ENCODE measurements at places on chromosomes 11 and 22. TPM values are rescaled to one million over a fixed set of nuclear protein-coding genes. Genes with fewer than 3 reads are reported as not detected.

The SLC22A9 gene
- not detected for total RNA-seq

The TRIM29 gene
- total RNA-seq, result 0.33 TPM

The MRTFA gene
- total RNA-seq, result 33.9 TPM

The CCDC15 gene
- 1.3 TPM for total RNA-seq

The TMEM134 gene
- 51.5 TPM for total RNA-seq

The KCNJ11 gene
- not detected for total RNA-seq

The APOL2 gene
- total RNA-seq, result 50.8 TPM

The INS gene
- not detected for total RNA-seq

The BARX2 gene
- total RNA-seq, result not detected

The TENM4 gene
- 42.4 TPM for total RNA-seq

The BEST1 gene
- 3.1 TPM for total RNA-seq

The SHISAL1 gene
- total RNA-seq, result 13.5 TPM

The PAX6 gene
- not detected for total RNA-seq

The TYR gene
- total RNA-seq, result not detected

The MS4A15 gene
- not detected for total RNA-seq

The CECR2 gene
- 0.03 TPM for total RNA-seq

The SORL1 gene
- 11.8 TPM for total RNA-seq

The NOX4 gene
- total RNA-seq, result 0.85 TPM

The DEAF1 gene
- 33.0 TPM for total RNA-seq

The OPCML gene
- total RNA-seq, result 0.65 TPM

The DDIAS gene
- total RNA-seq, result 2.2 TPM

The GRAMD1B gene
- total RNA-seq, result 4.8 TPM

The POTEH gene
- total RNA-seq, result not detected
